Stomach (tissue), 19 donors: ENCODE measurements at places on chromosomes 2 and 18.

DNA sequence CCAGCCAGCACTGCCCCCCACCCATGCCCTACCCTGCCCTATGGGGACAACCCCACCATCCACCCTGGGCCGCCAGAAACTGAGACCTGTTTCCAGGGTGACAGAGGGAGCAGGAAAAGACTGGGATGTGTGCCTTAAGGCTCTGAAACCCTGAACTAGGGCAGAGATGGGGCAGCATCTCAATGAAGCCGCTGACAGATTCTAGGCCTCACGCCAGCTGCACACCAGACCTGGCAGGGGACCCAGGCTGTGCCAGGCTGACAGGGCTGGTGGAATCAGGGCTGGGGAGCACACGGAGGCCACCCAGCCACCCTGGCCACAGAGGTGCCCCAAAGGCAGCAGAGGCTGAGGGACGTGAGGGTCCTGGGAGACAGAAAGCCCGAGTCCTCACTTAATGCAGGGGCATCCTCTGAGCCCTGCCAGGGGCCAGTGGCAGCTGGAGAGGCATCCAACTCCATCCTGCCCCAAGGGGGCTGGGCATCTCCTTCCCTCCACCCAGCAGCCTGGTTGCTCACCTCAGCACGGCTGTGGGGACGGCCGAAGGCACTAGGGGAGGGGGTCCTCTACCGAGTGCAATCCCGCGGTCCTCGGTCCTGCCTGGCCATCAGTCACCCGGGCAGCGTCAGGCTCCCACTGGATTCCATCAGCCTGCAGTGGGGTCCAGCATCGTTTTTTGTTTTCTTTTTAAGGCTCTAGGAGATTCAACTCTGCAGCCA, 169.2 kb downstream of the ZFP36L2 start:
- DNase-seq = no peak

DNA sequence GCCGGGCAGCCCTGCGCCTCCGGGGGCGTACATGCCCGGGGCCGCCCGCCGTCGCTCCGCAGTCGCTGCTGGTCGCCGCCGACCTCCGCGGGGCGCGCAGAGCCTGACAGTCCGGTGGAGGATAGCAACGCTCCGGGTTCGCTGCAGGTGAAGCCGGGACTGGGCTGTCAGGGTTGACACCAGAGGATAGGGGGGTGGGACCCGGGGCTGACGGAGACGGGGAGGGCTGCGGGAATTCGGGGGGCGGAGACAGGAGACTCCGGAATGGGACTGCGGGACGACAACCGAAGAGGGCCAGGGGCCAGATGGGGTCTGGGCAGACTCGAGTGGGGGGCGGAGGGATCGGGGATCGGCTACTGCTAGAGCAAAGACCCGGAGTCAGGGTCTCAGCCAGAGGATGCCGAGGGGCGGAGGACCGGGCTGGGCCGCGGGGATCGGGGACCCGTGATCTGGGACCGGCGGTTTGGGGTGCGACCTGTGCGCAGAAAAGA, 403 bp downstream of the TMEM127 start:
- DNase-seq = peak; percentile 36

- peak; percentile 10 for DNase-seq
Observed at GRCh38 chr2:24822049-24822706, 29.0 kb downstream of the CENPO start.

- no peak for DNase-seq
Observed at GRCh38 chr2:121897335-121897970, 142.0 kb downstream of the TSN start.

- DNase-seq = no peak
Observed at GRCh38 chr2:27582129-27582694, 630 bp upstream of the ZNF512 start.

- DNase-seq = peak; percentile 83
Observed at GRCh38 chr18:3248062-3248657, 559 bp downstream of the MYL12A start.

DNA sequence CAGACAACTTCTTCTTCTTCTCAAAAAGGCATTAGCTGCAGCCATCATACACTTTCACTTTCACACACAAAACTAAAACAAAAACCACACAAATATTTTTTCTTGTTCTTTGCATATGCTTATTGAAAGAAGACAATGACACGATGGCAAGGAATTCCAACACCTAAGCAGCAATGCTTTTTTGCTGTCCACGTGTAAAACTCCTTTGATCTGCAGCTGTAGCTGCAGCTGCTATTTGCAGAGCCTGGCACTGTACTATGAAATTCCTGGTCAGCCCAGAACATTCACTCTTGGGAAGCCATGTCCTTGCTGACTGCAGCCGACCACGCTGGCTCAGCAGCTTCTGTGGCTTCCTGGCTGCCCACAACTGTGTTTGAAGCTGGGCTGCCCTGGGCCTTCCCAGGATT, 316.2 kb downstream of the CDH2 start:
- peak; percentile 16 for DNase-seq

- peak; percentile 23 for DNase-seq
Observed at GRCh38 chr2:133760376-133760775, 192.1 kb upstream of the NCKAP5 start.

GRCh38 chr2:186925514-186925913, 76.5 kb upstream of the ZSWIM2 start:
- DNase-seq = no peak

GRCh38 chr18:51253476-51253875, 56.0 kb upstream of the MEX3C start:
- DNase-seq = no peak

- DNase-seq = no peak
Observed at GRCh38 chr2:156810094-156810493, 373.9 kb downstream of the GPD2 start.

DNA sequence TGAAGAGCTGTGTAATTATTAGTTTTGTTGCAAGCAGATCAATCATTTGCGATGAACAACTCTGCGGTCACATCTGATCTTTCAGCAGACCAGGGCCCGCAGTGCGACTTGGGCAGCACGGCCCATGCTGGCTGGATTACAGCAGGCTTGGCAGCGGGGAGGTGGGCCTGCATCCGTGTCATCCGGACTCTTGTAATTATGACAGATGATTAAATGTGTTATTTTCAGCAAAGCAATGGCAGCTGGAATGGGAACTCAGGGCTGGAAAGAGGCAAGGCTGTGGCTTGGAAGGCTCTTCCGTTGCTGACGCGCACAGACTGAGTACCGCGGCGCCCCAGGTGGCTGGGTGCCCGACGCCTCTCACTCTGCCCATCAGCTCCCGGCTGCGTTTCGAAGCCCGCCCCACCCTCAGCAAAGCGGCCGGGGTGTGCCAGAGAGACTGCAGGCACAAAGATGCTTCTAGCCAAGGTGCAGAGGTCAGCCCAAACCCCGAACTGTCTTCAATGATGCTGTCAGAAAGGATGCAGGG, 397.4 kb upstream of the SALL3 start:
- DNase-seq = no peak

GRCh38 chr18:79510731-79511241, 115.1 kb downstream of the NFATC1 start:
- DNase-seq = peak; percentile 22

- no peak for DNase-seq
Observed at GRCh38 chr2:61726456-61727209, 127.2 kb downstream of the FAM161A start.

GRCh38 chr18:48706731-48707130, 167.9 kb downstream of the CTIF start:
- no peak for DNase-seq

DNA sequence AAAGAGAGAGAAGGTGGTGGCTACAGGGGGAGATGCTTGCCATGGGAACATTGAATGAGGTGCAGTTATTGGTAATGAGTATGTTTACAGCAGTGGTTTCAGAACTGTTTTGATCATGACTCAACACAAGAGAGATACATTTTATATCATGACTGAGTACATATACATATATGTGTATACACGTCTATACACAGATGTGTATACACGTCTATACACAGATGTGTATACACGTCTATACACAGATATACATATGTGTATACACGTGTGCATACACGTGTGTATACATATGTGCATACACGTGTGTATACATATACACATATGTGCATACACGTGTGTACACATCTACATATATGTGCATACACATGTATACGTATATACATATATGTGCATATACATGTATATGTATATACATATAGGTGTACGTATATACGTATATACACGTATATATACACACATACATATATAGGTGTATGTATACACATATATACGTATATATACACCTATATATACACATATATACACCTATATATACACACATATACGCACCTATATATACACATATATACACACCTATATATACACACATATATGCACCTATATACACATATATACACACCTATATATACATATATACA, 518.5 kb downstream of the TSN start:
- DNase-seq = no peak

- DNase-seq = no peak
Observed at GRCh38 chr2:64832936-64833335, 156.3 kb upstream of the SLC1A4 start.

DNA sequence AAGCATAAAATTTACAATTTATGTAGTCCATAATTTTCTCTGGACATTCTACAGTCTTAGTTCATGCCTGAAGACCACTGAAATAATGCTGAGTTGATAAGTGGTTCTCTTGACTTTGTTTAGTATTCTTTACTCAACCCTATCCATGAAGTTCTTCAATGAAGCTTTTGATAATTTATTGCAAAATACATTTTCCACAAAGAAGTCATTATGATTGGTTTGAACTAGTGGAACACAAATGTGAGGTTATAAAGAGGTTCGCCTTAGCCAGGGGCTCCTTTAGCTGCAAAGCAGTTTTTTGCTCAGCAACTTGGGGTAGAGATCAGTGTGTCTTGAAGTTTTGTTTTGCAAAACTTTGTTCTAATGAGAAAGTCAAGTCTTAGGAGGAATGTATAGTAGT, 5.9 kb downstream of the BCL2L11 start:
- no peak for DNase-seq

GRCh38 chr2:37720533-37721200, 49.2 kb upstream of the CDC42EP3 start:
- no peak for DNase-seq

- DNase-seq = no peak
Observed at GRCh38 chr18:43222501-43222900, 54.8 kb downstream of the SYT4 start.

DNA sequence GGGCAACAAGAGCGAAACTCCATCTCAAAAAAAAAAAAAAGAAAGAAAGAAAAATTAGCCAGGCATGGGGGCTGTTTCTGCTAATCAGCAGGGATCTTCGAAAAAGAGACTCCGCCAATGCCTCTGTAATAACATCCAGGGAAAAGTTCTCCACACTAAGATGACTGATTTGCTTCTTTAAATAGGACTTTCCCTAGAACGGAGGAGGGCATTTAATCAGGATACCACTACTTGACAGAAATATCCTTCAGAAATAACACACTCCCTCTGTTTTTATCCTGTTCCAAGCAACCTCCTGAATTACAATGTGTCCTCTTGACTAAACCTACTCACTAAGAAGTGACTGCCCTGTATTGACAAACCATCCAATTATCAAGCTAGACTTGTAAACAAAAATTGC, 21.7 kb downstream of the REV1 start:
- no peak for DNase-seq

DNA sequence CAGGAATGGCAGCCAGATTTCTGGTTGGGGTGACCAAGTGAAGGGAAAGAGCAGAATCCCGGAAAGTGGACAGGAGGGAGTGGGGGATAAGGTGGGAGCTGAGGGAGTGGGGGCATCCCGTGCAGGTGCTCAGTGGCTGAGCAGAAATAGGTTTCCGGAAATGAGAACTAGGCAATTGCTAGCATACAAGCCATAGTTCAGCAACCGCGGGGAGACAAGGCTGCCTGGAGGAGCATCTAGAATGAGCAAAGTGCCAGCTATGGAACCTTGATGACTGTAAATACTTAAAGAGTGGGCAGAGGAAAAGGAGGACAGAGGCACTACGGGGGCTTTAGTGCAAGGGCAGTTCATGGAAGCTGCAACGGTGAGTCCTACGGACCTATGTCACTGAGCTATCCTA, 220.2 kb downstream of the BCL11A start:
- DNase-seq = no peak

DNA sequence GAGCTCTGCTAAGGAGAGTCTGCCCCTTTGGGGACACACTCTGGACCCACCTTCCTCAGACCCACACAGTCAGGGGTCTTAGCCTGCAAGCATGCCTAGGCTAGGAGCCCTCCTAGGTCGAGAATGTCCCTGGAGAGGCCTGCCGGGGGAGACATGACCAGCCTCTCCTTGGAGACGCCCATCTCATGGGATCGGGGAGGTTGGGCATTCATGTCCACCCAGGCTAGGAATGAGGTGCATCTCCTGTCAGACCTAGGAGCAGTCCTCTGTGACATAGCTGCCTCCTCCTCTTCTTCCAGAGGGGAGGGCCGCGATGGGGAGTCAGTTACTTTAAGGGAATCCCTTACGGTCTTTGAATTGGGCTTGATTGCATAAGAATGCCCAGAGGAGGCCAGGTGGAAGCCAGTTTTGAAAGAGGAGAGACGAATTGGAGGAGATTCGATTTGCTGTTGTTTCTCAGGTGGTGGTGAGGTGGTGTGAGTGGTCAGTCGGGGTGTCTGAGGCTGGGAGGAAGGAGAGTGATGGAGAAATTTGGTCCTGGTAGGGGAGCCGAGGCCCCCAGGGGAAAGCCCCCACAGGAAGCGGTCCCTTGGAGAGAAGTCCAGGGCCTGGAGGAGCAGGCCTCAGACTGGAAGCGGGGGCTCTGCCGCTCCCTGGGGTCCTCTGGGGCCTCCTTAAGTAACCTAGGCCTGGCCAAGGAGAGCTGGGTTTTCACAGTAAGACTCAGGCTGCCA, 241.3 kb downstream of the DYSF start:
- no peak for DNase-seq

DNA sequence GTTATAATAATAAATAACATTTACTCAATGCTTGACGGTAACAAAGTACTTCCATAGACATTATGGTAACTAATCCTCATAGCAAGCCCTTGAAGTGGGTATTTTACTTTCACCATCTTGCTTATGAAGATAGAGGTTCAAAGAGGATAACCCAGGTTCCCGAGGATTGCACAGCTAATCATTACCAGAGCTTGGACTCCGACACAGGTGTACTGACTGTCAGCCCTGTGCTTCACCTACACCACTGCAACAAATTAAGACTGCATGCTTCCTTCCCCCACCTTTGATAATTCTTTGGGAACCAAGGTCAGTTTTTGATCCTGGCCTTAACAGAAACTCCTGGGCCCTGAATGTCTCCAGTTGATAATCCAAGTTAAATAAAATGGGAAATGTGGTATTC, 48.9 kb downstream of the FAM98A start:
- DNase-seq = no peak

GRCh38 chr2:8628179-8628865, 53.5 kb upstream of the ID2 start:
- DNase-seq = no peak
